ENCODE measurements at places on chromosomes 6 and 20.

DNA sequence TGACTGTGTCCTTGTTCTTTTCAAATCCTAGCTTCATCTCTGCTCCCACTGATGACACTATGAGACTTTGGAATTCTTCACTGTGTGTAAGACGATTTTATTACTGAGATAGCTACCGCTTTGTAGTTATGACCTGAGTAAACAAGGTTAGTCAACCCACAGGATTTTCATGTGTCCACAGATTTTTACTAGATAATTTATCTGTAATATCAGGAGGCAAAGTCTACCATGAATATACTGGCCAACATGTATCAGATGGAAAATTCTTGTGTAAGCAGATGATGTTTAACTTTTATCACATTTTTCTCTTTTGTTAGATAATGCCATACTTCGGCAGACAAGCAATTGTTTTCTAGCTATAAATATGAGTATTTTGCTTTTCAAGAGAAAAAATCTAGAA, 119.8 kb downstream of the SGK1 start:
- no peak for DNase-seq

GRCh38 chr20:31989030-31989645, 21.1 kb upstream of the CCM2L start:
- DNase-seq: no peak

DNA sequence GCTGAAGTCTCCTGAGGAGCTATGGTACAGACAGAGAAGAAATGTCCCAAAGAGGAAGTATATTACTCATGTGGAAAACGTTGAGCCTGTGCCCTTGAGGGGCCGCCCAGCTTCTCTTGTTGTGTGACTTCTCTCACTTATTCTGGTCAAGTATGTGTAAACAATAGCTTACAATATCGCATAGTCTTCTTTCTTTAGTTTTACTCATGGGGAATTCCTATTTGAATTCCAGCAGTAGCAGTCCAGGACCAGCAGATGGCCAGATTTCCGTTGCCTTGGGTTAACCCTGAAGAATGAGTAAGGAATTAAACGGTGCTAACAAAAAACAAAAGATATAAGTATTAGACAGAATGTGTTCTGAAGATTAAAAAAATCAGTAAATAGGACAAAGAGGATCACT, 522.0 kb upstream of the GJE1 start:
- no peak for DNase-seq

DNA sequence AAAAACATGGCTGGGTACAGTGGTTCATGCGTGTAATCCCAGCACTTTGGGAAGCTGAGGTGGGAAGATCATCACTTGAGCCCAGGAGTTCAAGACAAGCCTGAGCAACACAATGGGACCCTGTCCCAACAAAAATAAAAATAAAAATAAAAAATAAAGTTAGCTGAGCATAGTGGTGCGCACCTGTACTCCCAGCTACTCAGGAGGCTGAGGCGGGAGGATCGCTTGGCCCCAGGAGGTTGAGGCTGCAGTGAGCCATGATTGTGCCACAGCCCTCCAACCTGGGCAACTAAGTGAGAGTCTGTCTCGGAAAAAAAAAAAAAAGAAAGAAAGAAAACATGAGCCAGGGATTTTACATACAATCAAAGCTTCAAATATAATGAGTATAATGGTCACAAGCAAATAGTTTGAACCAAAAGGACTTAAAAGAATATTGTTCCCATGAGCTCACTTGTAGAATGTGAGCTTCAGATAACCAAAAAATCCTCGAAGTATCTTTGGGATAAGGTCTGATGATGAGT, 31.1 kb downstream of the RANBP9 start:
- DNase-seq: no peak

DNA sequence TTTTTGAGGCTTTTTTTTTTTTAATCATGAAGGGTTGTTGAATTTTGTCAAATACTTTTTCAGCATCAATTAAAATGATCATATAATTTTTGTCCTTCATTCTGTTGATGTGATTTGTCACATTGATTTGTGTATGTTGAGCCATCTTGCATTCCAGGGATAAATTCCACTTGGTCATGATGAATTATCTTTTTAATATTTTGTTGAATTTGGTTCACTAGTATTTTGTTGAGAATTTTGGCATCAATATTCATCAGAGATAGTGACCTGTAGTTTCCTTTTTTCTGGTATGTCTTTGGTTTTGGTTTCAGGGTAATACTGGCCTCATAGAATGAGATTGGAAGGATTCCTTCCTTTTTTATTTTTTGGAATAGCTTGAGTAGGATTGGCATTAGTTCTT, 221.9 kb upstream of the ZNF217 start:
- no peak for DNase-seq

DNA sequence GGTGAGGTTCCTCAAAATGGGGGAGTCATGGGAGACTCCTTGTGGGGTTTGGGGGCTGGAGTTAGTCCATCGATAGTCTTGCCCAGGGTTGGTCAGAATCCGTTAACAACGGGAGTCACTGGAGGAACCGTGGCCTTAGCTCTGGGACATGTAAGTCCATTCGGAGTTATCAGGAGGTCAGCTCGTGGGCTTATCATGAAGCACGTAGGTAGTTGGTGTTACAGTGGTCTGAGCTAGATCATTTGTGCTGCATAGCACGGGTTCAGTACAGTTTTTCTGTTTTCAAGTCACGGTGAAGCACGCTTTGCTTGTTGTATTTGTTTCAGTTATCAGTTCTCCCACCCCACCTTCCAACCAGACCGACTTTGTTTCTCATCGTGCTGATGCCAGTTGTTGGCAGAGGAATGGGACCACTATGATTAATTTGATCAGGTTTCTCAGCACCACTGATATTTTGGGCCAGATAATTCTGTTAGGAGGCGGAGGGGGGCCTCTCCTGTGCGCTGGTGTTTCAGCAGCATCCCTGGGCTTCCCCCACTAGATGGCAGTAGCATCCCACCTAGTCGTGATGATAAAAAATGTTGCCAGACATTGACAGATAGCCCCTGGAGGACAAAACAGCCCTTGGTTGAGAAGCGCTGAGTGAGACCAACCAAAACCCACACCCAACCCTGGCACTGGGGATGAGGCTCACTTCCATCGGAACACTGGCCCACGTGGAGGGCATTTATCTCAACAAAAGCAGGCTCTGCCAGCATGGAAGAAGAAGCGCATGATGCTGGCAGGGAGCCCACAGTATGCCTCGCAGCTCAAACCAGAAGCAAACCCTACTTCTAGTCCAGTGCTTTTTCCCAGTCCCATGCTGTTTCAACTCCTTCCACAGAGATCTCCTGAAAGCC, 2.2 kb upstream of the APMAP start:
- DNase-seq: peak; percentile 65

GRCh38 chr6:116190550-116190949, 63.3 kb downstream of the TSPYL4 start:
- DNase-seq: no peak

DNA sequence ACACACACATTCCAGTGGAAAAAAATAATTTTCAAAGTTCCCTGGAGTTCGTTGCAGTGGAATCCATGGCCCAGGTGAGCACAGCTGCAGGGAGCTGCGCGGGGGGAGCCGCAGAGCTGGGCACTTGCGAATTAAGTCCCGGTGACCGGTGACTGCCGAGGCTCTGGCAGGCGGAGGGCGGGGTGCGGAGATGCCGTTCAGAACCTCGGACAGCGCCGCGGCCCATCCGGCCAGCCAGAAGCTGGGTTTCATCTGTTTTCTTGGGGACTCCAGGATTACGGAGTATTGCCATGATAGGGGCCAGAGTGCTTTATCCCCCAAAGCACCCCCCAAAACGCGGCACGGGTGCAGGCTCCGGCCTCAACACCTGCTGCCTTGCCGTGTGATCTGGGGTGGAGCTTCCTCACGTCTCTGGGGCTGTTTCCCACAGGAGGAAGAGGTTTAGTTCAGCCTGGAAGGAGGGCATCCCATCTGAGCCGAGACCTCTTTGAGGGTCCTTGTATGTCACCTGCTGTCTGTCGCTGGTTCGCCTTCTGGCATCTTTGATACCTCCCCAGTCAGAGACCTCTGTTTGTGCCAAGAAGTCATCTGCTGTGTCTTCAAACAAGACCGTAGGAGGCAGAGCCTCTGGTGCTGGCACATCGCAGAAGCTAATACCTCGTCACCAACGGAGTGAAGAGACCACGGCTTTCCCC, 99.4 kb downstream of the YTHDF1 start:
- no peak for DNase-seq

GRCh38 chr20:53635221-53635620, 41.6 kb upstream of the ZNF217 start:
- DNase-seq: no peak

GRCh38 chr20:59895908-59896307, 37.5 kb downstream of the SYCP2 start:
- DNase-seq: no peak

DNA sequence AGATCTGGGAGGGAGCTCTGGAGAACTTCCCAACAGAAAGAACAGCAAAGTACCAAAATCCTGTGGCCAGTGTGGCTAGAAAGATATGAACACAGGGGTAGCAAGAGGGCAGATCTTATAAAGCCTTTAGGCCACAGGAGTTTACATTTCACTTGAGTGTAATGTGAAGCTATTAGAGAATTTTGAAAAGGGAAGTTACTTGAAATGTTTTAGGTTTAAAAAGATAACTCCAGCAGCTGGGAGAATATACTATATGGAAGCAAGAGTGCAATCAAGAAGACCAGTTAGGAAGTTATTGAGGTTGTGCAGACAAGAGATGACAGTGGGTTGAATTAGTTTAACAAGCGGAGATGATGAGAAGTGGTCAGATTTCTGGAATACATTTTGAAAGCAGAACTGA, 7.9 kb downstream of the SUPT3H start:
- DNase-seq: no peak

GRCh38 chr6:36676141-36677058, 2.1 kb upstream of the CDKN1A start:
- no peak for DNase-seq

- DNase-seq: no peak
These were observed 92.6 kb upstream of the RIPOR2 start for GRCh38 chr6:25028328-25028727.

- DNase-seq: no peak
These were observed 92.9 kb downstream of the TASP1 start for GRCh38 chr20:13545790-13546189.

GRCh38 chr20:26218301-26218700, 521.6 kb upstream of the ZNF337 start:
- no peak for DNase-seq

DNA sequence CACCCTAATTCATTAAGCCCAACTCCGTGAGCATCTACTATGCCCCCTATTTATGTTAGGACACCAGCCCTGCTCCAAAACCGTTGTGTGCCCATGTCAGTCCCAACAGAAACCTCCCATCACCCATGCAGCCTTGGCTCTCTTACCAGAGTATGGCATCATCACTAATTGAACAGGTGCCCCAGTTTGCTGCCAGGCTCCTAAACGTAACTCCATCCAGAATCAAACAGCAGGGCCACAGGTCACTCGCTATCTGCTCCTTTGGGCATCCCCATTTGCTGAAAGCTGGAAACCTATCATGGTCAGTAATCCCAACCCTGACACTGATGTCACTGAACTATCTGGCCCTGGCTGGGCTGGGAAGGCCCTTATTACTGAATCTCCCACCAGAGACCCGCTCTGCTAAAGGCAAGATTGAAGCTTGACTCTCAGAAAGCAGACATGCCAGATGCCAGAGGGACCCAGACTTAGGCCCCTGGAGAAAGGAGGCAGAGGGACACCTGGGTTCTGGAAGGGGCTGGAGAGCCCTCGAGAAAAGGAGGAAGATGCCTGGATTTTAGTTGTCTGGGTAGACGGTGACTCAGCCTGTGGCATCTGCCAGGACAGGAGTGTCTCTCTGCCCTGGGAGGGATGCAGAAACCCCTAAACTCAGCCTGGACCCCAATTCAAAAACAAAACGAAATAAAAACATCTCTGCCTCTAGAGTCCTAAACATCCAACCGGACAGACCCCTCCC, 14.0 kb downstream of the MUCL3 start:
- DNase-seq: no peak

DNA sequence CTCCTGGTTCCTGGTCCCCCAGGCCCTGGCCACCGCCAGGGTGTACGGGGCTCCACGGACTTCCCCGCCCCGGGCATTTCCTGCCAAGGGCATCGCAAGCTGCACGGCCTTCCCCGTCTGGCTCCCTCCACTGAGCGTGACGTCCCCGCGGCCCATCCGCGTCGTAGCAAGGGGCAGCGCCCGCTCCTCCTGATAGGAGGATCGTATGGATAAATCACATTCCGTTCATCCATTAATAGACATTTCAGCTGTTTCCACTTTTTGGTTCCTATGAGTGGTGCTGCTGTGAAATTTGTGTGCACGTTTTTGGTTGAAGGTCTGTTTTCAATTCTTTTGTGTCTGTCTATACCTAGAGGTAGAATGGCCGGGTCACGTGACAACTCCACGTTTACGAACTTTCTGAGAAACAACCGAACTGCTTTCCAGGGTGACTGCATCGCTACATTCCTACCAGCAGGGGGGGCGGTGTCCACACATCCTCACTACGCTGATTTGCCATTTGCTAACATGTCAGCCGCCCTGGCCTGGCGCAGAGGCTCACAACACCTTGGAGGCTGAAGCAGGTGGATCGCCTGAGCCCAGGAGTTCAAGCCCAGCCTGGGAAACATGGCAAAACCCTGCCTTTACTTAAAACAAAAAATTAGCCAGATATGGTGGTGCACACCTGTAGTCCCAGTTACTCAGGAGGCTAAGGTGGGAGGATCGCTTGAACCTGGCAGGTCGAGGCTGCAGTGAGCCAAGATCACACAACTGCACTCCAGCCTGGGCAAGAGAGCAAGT, 37.7 kb downstream of the KCNQ2 start:
- peak; percentile 53 for DNase-seq

- no peak for DNase-seq
These were observed 191.4 kb upstream of the FAM83B start for GRCh38 chr6:54655162-54655561.

- no peak for DNase-seq
These were observed 245.4 kb downstream of the NRN1 start for GRCh38 chr6:5761370-5761769.

- no peak for DNase-seq
These were observed 161.2 kb downstream of the ATXN1 start for GRCh38 chr6:16600026-16600425.

DNA sequence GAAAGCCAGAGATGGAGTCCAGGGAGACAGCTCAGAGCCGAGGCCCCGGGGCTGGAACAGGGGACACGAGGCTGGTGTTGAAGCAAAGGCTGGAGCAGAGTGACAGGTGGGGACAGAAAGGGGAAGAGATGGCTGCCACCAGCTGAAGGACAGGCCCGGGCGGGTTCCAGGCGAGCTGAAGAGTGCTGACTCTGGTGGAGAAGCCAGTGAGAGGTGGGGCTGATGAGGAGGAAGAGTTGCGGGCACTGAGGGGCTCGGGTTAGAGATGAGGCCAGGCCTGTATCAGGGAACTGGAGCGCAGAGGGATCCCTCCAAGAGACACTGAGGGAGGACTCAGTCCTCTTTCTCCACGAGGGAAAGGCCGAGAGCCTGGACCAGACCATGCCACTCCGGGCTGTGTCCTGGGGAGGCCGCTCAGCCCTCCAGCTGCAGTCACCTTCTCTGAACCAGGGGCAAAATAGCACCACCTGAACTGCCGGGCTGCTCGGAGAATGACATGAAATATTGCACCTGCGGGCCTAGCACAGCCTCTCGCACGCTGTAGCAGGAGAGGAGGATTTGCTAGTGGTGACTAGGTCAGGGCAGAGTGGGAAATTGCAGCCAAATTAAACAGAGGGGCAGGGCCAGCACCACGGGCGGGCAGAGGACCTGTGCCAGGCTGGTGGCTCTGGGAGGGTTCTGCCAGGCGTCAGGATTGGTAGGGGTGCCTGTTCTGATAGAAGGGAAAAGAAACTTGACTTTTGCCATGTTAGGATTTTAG, 175.9 kb downstream of the ZDHHC14 start:
- no peak for DNase-seq

Data from stimulated activated CD8-positive, alpha-beta memory T cell treated with anti-CD3 and anti-CD28 coated beads, Interleukin-7, amount 100 ng/mL, for 24 hours (primary cell).